Right renal cortex interstitium (tissue), 3 donors: ENCODE measurements at places on chromosomes 13 and 19. TPM values are rescaled to one million over a fixed set of nuclear protein-coding genes. Genes with fewer than 3 reads are reported as not detected.

DIRAS1 gene
- polyA plus RNA-seq: 3.7 TPM

KLK6 gene
- 34.4 TPM for polyA plus RNA-seq

FCAR gene
- 0.24 TPM for polyA plus RNA-seq

ZNF77 gene
- polyA plus RNA-seq: 8.8 TPM

ADGRE2 gene
- 0.40 TPM for polyA plus RNA-seq

ZNF763 gene
- polyA plus RNA-seq: 9.1 TPM

VAV1 gene
- 1.3 TPM for polyA plus RNA-seq

ZNF627 gene
- 51.9 TPM for polyA plus RNA-seq

DNA sequence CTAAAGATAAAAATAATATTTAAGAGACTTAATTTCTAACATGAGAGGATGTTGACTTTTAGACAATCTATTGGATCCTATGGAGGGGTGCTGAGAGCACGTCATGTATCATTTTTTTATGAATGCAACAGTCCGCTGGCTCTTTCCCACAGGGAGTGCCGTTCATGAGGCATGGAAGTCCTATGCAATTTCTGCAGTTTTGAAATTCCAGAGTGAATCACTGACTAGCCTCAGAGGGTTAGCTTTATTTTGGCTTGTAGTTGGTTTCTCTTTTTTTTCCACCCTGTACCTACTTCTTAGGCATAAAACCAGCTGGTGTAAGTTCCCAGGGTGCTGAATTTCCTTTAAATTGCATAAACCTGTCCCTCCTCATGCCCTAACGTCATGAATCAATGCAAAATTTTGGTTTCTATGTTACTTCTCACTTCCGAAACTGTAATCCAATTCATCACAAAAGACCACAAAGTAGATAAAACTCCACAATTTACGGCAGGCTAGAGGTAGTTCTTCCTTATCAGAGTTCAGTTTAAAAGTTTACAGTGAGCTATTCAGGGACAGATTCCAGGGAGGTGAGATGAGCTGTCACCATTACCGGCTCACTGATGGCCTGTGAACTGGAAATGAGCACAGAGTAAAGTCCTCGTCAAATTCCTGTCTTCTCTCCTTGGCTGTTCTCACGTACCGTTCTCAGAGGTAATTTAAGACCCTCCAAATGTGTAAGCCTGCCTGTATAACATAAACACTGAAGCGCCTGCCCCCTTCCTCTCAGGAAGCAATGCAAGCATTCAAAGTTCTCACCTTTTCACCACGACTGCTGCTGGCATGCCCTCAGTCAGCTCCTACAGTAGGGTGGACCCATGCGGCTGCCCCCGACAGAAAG is 216.6 kb upstream of the SLC10A2 start:
- peak; percentile 31 for DNase-seq

GRCh38 chr19:42333018-42333417 is 7.6 kb downstream of the MEGF8 start:
- no peak for DNase-seq

- no peak for DNase-seq
These were observed 106.2 kb upstream of the KLF5 start for GRCh38 chr13:72952529-72953141.

GRCh38 chr13:110447801-110448200 is 113.7 kb downstream of the RAB20 start:
- no peak for DNase-seq

GRCh38 chr13:67943116-67943515 is 713.0 kb upstream of the PCDH9 start:
- no peak for DNase-seq

GRCh38 chr13:97425590-97425989 is 8.4 kb upstream of the RAP2A start:
- no peak for DNase-seq

DNA sequence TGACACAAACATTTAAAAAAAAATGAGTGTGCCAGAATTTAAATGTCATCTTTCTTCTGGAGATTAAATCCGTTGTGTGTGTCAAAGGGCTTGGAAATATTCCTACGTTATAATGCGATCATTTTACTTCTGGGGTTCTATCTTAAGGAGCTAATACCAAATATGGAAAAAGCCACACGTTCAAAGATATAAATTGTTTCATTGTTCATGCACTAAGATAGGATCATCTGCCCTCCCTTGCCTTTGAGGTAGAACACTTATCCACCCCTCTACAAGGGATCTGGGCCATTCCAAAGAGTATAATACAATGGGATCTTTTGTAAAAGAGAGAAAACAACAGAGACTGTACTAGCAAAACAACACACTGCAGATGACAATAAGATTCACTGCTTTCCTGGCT is 64.9 kb downstream of the ANKRD10 start:
- no peak for DNase-seq

DNA sequence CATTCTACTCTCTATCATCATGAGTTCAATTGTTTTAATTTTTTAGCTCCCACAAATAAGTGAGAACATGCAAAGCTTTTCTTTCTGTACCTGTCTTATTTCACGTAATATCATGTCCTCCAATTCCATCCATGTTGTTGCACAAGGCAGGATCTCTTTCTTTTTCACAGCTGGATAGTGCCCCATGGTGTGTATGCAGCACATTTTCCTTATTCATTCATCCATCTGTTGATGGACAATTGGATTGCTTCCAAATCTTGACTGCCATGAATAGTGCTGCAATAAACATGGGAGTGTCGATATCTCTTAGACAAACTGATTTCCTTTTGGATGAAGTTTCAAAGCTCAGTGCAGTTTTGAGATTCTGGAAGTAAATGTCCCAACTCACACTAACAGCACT is 326.9 kb downstream of the FGF9 start:
- no peak for DNase-seq

DNA sequence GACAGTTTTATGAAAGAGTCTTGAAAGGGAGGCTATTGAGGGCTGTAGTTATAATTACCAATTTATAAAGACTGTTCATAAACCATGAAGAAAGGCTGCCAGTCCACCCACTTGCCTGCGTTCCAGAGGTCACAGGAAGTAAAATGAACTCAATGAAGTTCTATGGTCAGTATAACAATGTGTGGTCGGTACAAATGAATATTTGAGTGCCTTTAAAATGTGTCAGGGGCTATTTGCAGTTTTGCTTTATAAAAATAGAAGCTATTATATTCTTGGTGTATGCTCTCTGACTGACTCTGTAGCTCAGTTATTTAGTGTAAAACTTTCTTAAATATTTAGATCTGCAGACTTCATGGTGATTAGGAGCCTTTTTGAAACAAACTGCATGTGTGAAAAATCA is 47.0 kb downstream of the ESD start:
- no peak for DNase-seq

DNA sequence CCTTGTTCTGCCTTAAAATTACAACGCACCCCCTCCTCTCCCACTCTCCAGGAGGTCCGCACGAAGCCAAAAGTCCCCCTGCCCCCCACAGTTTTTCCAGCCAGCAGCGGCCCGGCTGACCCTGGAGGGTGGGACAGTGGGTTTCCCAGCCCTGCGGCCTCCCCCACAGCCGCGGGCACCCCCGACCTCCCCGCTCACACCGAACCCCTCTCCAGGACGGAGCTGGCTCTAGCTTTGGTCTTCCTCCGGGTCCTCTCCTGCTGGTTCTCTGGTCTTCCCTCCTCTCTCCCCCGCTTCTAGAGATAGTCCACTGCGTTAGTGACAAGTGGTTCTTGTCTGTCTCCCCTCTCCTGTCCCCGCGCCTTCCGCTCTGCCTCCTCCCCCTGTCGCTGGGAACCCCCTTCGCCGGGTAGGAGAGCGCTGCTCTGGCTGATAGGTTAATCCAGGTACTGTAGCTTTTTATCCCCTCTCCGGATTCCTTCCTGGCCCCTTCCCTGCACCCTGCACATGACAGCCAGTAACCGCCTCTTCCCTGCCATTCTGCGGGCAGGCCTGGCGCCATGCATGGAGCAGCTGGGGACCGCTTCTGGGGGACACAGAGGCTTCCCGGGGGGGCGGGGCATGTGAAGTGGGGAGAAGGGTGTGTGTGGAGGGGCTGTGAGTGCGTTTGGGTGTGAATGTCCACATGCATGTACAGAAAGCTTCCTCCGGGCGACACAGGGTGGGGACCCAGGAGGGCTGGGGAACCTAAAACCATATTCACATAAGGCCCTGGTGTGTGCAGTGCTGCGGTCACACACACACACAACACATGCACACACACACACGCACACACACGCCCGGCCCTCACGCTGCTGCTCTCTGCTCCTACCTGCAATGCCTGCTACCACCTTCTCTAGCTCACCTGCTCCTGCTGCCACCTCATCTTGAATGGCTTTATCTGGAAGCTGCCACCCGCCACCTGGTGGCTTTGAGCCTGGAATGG is 17.2 kb downstream of the PRR36 start:
- DNase-seq: no peak

DNA sequence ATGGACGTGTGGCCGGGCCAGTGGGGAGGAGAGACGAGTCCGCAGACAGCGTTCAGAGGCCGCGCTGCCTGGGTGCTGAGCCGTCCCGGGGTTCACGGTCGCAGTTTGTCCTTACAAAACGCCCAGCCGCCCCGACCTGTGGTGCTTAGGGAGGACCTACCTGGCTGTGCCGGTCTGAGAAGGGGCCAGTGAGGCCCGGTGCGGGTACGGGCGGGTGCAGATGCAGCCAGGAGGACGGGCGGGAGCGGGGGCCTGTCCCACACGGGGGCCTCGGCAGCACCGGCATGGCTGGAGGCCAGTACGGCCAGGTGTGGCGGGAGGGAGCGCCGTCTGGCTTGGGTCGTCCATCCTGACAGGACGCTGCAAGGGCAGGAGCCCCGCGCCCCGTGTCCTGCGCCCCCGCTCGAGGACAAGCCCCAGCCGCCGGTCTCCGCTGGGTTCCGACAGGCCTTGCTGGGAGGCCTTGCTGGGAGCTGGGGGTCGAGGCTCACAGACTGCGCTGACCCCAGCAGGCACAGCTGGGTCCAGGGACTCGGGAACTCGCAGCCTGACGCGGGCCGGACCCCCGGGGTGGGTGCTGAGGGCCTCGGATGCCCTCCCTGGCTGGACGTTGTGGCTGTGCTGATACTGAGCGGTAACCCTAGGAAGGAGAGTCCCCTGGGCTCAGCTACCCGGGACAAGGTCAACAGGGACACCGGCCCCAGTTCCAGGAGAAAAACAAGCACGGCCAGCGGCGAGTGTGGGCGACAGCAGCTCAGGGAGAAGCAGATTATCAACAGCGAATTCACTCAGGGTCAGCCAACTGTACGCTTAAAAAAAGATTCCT is 5.3 kb upstream of the PROZ start:
- no peak for DNase-seq

DNA sequence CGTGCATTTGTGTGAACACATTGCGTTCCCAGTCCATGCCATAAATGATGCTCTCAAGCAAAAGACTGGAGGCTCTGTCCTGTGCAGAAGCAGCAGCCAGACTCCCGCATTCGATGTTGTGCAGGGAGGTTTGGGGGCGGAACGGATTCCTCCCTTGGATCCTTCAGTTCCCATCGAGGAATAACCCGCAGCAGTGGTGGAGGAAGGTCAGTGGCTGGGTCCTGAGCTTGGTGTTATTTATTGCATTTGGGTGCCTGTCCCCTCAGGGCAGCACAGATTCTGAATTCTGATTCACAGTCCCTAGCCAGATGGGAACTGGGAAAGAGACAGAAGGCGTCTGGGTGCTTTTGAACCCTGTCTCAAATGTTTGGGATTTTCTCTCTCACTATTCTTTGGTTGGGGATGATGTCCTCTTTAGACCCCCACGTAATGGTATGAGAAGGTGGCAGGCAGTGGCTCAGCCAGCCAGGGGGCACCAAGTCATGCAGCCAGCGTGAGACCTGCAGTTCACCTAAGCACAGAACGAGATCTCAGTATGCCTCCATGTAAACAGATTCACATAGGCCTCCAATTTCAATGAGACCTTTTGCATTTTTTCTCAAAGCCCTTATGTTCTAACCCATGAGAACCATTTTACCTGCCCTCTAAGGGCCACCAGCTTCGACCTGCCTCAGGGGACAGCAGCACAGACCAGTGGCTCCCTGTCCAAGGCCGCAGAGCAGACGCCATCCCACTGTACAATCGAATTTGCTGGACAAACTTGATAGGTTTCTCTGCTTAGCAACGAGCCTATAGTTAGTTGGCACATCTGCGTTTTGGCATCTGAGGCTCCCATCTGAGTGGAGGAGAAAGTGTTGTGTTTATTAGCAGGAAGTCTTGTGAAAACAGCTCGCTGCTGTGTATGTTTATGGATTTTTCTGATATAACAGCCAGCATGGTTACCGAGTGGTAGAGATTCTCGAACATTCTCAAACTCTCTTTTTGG is 17.8 kb downstream of the KCTD15 start:
- DNase-seq: no peak

GRCh38 chr13:109998684-109999533 is 212.5 kb upstream of the IRS2 start:
- DNase-seq: no peak

- no peak for DNase-seq
These were observed 499 bp upstream of the KLK13 start for GRCh38 chr19:51065221-51065960.

- no peak for DNase-seq
These were observed 3.7 kb downstream of the GATAD2A start for GRCh38 chr19:19409205-19409604.

- DNase-seq: no peak
These were observed 105.6 kb upstream of the SERP2 start for GRCh38 chr13:44267980-44268379.

DNA sequence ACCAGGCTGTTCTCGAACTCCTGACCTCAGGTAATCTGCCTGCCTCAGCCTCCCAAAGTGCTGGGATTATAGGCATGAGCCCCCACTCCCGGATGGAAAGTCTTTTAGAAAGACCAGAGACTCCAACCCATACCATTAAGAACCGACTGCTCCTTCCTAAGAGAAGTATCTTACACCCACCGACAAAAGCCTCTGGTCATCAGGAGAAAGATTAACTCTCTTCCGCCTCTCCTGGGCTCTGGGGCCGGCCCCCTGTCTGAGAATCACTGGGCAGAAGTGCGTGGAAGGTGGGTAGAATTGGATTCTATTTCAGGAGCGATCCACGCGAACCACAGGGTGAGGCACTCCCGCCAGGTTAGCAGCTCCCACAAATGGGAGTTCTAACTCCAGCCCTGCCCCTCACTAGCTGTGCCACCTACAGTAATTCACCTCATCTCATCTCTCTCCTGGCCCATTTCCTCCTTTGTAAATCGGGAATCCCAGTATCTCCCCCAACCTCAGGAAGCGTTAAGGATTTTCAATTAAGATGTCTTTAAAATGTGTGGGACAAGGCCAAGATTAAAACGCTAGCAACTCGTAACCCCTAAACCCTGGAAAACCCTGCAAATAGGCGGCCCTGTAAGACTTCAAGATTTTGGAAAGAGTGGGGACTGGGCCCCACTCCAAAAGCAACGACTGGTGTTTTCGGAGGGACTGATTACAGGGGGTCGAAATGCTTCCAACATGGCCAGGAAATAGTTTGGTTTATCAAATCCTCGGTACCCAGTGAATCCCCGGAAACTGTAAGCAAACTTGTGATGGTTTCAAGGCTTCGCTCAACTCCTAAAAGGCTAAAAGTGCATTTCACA is 1.3 kb downstream of the HNRNPL start:
- DNase-seq: no peak
